ENCODE measurements at places on chromosomes 16 and 17. TPM values are rescaled to one million over a fixed set of nuclear protein-coding genes. Genes with fewer than 3 reads are reported as not detected.

Gene KRTAP4-11
- not detected for total RNA-seq

DNA sequence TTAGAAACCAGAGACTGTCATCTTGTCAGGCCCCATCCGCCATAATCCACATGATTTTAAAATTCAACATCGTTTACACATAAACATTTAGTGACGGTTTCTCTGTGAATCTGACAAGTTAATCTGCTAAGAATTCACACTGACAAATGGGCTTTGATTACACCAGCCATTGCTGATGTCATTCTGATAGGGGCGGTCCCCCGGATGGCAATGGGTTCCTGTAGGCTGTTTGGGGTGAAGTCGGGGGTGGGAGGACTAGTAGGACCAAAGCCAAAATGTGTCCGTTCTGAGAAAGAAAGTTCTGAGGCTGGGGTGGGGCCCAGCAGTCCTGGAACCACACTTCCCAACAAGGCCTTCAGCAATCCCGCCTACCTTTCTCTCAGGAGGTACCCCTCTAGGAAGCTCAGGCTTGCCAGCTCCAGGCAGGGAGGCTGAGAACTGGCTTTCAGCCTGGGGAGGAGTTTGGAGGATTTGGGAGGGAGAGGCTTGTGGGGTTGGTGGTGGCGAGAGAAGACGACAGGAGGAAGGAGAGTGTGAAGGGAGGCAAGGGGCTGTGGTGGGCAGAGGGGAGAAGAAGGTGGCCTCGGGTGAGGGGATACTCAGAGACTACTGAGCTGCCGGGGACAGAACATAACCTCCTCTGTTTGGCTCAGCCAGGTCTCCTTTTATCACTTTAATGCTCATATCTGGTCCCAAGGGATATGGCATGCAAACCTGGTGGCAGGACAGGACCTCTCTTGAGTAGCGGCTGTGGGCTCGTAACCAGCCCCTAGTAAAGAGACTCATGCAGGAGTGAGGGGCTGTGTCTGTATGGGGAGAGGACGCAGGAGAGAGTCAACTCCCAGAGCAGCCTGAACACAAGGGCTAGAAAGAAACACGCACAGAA lies 8.6 kb downstream of the HIC1 start:
- DNase-seq: no peak
- no peak overlapping the region for H3K4me3 ChIP-seq
- no peak overlapping the region for H3K27ac ChIP-seq
- H3K27me3 ChIP-seq: no peaks in the 10 kb centered on the region
- no peaks in the 10 kb centered on the region for H3K4me1 ChIP-seq

GRCh38 chr17:13671771-13672170 lies 70.0 kb upstream of the HS3ST3A1 start:
- no peaks in the 10 kb centered on the region for H3K36me3 ChIP-seq
- no peaks in the 10 kb centered on the region for H3K27me3 ChIP-seq
- H3K4me1 ChIP-seq: no peaks in the 10 kb centered on the region
- no peak overlapping the region for H3K27ac ChIP-seq

Gene CLEC19A
- not detected for total RNA-seq

DNA sequence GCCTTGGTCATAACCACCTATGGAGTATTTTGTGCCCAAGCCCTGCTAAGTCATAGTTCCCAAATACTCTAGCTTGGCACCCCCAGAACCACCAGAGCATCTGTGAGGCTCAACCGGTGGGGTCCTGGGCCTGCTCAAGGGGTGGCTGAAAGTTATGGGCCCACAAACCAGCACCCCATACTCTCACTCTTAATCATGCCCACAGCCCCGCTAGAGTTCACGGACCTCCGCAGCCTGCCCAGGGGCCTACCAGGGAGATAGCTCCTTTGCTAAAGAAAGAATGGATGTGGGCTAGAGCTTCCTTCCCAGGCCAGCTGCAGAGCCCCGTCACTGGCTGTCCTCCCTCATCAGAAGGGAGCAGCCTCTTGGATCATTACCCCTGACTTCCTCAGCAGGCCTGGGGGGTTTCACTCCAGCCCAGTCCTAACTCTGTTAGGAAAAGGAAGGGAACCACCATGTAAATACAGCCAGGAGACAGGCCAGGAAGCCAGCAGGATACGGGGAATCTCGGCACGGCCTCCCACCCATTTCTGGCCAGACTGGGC lies 1.4 kb downstream of the GIT1 start:
- H3K36me3 ChIP-seq: no peaks in the 10 kb centered on the region
- no peaks in the 10 kb centered on the region for H3K27me3 ChIP-seq
- H3K4me1 ChIP-seq: peaks cover 29% of the 10 kb centered on the region
- peak overlapping the region; percentile 80 for H3K4me3 ChIP-seq
- no peak for DNase-seq

GRCh38 chr16:25596194-25596593 lies 95.6 kb upstream of the HS3ST4 start:
- H3K36me3 ChIP-seq: no peaks in the 10 kb centered on the region
- H3K27ac ChIP-seq: no peak overlapping the region
- no peaks in the 10 kb centered on the region for H3K4me1 ChIP-seq
- H3K27me3 ChIP-seq: no peaks in the 10 kb centered on the region
- no peak overlapping the region for H3K4me3 ChIP-seq
- DNase-seq: peak; percentile 38

- no peak overlapping the region for H3K4me3 ChIP-seq
- H3K27ac ChIP-seq: peak overlapping the region; percentile 57
- DNase-seq: no peak
These were observed 35.3 kb downstream of the SOCS3 start for GRCh38 chr17:78324391-78325075.

Gene RAPGEFL1
- total RNA-seq: 4.5 TPM

Gene CCL15
- not detected for total RNA-seq

- H3K27me3 ChIP-seq: no peaks in the 10 kb centered on the region
- no peaks in the 10 kb centered on the region for H3K36me3 ChIP-seq
- no peaks in the 10 kb centered on the region for H3K4me1 ChIP-seq
- no peak for DNase-seq
- H3K27ac ChIP-seq: no peak overlapping the region
These were observed 44.2 kb downstream of the HELZ start for GRCh38 chr17:67200727-67201301.

GRCh38 chr16:68086860-68087268 lies 1.7 kb downstream of the NFATC3 start:
- H3K36me3 ChIP-seq: no peaks in the 10 kb centered on the region
- H3K4me3 ChIP-seq: peak overlapping the region; percentile 83
- no peak for DNase-seq
- no peaks in the 10 kb centered on the region for H3K27me3 ChIP-seq

GRCh38 chr17:39123627-39124026 lies 27.8 kb downstream of the PLXDC1 start:
- no peaks in the 10 kb centered on the region for H3K4me1 ChIP-seq
- no peaks in the 10 kb centered on the region for H3K36me3 ChIP-seq
- no peak overlapping the region for H3K4me3 ChIP-seq
- H3K27me3 ChIP-seq: no peaks in the 10 kb centered on the region
- peak; percentile 51 for DNase-seq
- H3K27ac ChIP-seq: no peak overlapping the region

DNA sequence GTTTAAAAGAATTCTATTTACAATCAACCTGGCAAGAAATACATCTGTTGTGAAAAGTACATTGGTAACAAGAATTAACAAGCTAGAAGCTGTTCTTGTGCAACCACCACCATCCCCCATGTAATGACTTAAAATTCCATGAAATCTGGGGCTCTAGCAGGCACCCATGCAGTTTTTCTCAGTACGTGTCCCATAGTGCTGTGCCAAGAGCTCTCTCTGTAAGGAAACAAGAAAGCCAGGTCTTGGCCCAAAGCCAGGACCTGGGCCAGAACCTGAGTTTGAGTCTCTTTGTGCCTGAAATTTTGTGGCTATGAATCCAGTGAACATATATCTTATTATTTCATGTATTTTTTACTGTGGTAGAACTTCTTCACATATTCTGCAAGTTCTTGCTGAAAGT lies 46.6 kb downstream of the NUP93 start:
- no peak overlapping the region for H3K4me3 ChIP-seq
- peak; percentile 79 for DNase-seq
- no peaks in the 10 kb centered on the region for H3K36me3 ChIP-seq
- H3K27ac ChIP-seq: no peak overlapping the region
- H3K4me1 ChIP-seq: peaks cover 19% of the 10 kb centered on the region
- no peaks in the 10 kb centered on the region for H3K27me3 ChIP-seq

GRCh38 chr17:4003131-4003500 lies 38.9 kb upstream of the ATP2A3 start:
- no peaks in the 10 kb centered on the region for H3K27me3 ChIP-seq
- no peak for DNase-seq
- peaks cover 24% of the 10 kb centered on the region for H3K36me3 ChIP-seq
- peaks cover 15% of the 10 kb centered on the region for H3K4me1 ChIP-seq
- no peak overlapping the region for H3K4me3 ChIP-seq
- H3K27ac ChIP-seq: no peak overlapping the region

Gene CRISPLD2
- total RNA-seq: 16.7 TPM

DNA sequence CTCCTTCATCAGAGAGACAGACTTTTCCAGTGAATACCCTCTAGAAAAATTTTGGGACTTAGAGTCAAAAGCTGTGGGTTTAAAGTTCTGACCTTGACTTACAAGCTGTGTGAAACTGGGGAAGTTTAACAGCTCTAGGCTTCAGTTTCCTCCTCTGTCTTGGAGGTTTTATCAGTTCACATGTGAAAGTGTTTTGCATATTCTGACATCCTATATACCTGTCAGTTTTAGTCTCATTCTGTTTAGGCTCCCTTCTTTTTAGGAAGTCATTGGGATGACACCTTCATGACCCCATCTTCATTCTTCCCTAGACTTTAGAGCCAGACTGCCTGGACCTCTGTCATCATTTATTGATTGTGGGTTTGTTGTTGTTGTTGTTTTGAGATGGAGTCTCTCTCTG lies 44.4 kb downstream of the YPEL2 start:
- no peaks in the 10 kb centered on the region for H3K27me3 ChIP-seq
- H3K4me1 ChIP-seq: peaks cover 58% of the 10 kb centered on the region
- DNase-seq: no peak
- H3K36me3 ChIP-seq: no peaks in the 10 kb centered on the region

- DNase-seq: no peak
- H3K4me3 ChIP-seq: no peak overlapping the region
- no peaks in the 10 kb centered on the region for H3K27me3 ChIP-seq
- H3K4me1 ChIP-seq: no peaks in the 10 kb centered on the region
These were observed 179.9 kb downstream of the RBFOX1 start for GRCh38 chr16:7512503-7512902.

Gene CA7
- total RNA-seq: not detected

- no peak for DNase-seq
- no peaks in the 10 kb centered on the region for H3K36me3 ChIP-seq
- no peaks in the 10 kb centered on the region for H3K4me1 ChIP-seq
- no peak overlapping the region for H3K4me3 ChIP-seq
These were observed 32.1 kb downstream of the C17orf67 start for GRCh38 chr17:56801459-56802178.

Gene AGRP
- total RNA-seq: not detected

Gene NPIPA3
- 0.70 TPM for total RNA-seq

DNA sequence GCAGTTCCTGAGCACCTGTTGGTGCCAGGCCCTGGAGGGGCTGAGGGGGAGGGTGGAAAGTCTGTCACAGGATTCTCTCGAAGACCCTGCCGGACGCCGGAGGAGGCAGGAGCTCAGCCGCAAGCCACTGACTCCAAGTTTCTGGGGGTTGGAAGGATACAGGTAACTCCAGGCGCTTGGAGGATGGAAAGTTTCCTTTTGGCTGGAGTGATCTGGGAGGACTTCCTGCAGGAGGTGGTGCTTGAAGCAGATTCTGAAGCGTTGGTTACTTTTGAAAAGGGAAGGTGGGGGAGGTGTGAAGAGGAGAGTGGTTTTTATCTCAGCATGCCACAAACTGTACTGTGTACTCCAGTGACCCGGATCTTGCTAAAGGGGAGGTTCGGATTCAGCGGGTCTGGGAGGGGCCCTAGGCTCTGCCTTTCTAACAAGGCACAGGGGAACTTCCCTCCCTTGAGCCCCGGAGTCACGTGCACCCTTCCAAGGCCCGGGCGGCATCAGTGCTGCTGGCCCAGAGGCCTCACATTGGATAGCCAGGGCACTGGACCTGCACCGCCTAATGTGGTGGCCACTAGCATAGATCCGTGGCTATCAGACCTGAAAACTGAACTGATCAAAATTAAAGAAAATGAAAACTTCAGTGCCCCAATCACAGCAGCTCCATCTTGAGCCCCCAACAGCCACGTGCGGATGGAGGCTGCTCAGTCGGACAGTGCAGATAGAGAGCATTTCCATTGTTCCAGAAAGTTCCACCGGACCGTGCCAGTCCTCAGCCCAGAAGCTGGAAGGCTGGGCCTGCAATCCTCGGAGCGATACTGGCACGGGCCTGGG lies 42.2 kb upstream of the GSE1 start:
- no peak for DNase-seq
- no peak overlapping the region for H3K4me3 ChIP-seq
- H3K27ac ChIP-seq: peak overlapping the region; percentile 76
- peaks cover 40% of the 10 kb centered on the region for H3K4me1 ChIP-seq
- no peaks in the 10 kb centered on the region for H3K27me3 ChIP-seq
- H3K36me3 ChIP-seq: no peaks in the 10 kb centered on the region

Gene ELAC2
- 25.3 TPM for total RNA-seq

DNA sequence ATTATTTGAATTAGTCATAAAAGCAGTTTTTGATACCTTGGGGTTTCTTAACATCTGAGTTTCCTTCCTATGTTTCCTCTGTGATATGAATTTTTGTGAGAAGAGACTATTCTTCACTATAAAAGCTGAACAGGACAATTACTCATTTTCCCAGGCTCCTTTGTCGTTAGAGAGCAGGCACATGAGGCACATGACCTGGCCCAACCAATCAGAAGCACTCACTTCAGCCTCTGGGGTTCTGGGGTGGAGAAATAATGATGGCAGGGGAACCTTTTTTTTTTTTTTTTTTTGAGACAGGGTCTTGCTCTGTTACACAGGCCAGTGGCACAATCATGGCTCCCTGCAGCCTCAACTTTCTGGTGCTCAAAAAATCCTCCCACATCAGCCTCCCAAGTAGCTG lies 145.5 kb upstream of the ASIC2 start:
- no peak overlapping the region for H3K4me3 ChIP-seq
- no peak overlapping the region for H3K27ac ChIP-seq
- no peaks in the 10 kb centered on the region for H3K36me3 ChIP-seq

DNA sequence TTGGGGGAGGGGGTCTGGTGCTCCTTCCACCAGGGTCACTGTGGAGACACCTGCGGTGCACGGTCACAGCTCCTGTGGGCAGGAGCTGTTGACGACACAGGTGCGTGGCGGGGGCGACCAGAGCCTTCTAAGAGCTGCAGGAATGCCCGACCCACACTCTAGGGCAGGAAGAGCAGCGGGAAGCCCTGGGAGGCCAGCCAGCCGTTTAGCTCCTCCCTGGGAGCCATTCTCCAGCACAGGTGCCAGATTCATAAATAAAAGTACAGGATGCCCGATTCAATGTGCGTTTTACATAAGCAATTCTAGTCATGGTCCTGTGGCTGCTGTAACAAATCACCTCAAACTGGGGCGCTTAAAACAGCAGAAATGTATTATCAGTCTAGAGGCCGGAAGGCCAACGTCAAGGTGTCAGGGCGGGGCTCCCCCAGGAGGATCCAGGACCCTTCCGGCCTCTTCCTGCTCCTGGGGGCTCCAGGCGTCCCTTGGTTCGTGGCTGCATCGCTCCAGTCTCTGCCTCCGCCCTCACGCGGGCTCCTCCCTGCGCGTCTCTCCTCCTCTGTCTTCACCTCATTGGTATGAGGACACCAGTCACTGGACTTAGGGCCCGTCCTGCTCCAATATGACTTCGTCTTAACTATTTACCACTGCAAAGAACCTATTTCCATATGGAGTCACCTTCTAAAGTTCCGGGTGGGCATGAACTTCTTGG lies 155.4 kb downstream of the FOXL1 start:
- no peak overlapping the region for H3K4me3 ChIP-seq
- H3K27ac ChIP-seq: no peak overlapping the region
- H3K27me3 ChIP-seq: peaks cover 10% of the 10 kb centered on the region
- no peak for DNase-seq

- no peak for DNase-seq
- H3K4me3 ChIP-seq: no peak overlapping the region
- H3K4me1 ChIP-seq: peaks cover 20% of the 10 kb centered on the region
- H3K27ac ChIP-seq: peak overlapping the region; percentile 35
- H3K36me3 ChIP-seq: no peaks in the 10 kb centered on the region
- no peaks in the 10 kb centered on the region for H3K27me3 ChIP-seq
These were observed 140.2 kb upstream of the NOL11 start for GRCh38 chr17:67577429-67578141.

Measured in pancreas (tissue), 10 donors.